Right ventricle myocardium inferior (tissue), 1 donor: ENCODE measurements at places on chromosomes 7 and 10. TPM values are rescaled to one million over a fixed set of nuclear protein-coding genes. Genes with fewer than 3 reads are reported as not detected.

SEMA3E gene
- 0.24 TPM for total RNA-seq

VSTM4 gene
- total RNA-seq, result 21.8 TPM

DOCK4 gene
- 16.8 TPM for total RNA-seq

- no peak for DNase-seq
Measured at GRCh38 chr7:100166970-100167911, 1.2 kb downstream of the GAL3ST4 start.

- DNase-seq, result no peak
Measured at GRCh38 chr10:78266741-78267469, 233.2 kb downstream of the RPS24 start.

- no peak for DNase-seq
Measured at GRCh38 chr10:58318346-58318745, 16.5 kb upstream of the UBE2D1 start.

DNA sequence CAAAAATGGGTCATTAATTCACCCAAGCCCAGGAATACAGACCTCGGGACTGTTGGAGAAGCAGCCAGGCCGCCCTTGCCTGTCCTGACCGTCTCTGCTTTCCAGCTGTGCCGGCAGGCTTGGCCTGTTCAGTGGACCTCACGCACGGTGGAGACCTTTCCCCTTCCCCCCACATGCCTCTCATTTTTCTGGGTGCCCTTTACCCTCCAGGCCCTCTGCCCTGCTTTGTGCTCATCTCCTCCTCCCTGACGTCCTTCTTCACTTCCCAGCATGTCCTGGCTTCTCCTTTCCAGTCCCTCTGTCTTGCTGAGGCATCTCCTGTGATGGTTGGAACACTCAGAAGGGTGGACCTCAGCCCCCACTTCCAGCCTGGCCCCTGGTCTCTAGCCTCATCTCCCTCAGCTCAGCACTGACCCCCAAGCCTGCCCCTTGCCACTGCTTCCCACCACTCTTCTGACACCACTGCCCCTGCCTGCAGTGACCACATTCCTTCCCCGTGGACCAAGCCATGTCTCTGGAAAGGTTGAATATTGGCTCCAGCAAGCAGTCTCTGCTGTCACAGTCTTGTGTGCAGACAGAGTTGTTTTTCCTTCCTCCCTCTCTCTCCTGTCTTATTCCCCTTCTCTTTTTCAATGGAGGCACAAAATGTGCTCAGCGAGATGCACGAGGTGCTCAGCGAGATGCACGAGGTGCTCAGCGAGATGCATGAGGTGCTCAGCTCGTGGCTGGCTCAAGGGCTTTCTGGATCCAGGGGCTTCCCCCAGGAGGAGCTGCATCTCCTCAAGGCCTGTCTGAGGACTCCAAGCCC, 14.9 kb downstream of the BAG3 start:
- no peak for DNase-seq

- no peak for DNase-seq
Measured at GRCh38 chr7:24283554-24283896, 465 bp upstream of the NPY start.

- DNase-seq, result no peak
Measured at GRCh38 chr10:50982989-50983388, 91.3 kb upstream of the PRKG1 start.
